ENCODE measurements at places on chromosomes 5 and 9. TPM values are rescaled to one million over a fixed set of nuclear protein-coding genes. Genes with fewer than 3 reads are reported as not detected.

DNA sequence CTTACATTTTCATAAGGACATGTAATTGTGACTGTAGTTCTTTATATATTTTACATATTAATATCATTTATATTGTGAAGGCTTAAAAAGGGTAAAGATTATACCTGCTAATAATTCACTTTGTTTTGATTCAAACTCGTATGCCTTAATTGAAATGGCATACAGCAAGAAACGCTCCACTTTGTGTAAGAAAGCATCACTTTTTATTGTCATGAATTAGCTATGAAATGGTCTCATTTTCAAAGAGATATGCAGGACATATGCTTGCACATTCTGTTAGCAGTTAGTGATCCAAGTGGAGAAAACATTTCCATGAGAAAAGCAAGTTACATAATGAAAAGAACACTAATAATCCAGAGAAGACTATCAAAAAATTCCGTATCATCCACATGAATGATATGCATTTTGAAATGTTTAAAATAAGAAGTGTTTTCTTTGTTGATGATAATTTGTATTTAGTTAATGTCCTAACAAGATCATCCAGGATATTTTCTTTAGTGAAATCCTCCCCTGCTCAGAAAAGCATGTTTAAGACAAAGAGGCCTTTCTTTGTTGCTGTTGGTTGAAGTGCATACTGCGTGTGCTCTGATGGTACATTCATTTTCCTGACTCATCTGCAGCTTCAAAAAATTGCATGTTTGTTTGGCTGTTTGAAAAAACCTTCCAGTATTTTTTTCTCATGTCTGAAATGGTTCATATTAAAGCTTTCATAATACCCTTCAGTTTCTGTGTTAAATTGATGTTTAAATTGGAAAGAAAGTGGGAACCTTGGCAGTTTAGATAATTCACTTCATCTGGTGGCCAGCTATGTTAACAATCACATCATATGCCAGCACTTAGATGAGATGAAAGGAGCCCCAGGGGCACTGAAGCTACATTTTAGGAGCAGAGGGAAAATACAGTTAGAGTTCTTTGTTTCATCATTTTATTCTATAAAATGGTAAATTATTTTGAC, 242.2 kb downstream of the CSNK1G3 start:
- DNase-seq, result no peak

GRCh38 chr5:99911971-99912370, 623.2 kb upstream of the FAM174A start:
- DNase-seq, result no peak

GRCh38 chr5:31291323-31291854, 97.9 kb downstream of the CDH6 start:
- DNase-seq, result no peak

- no peak for DNase-seq
These were observed 15.8 kb upstream of the SLC35D2 start for GRCh38 chr9:96399325-96399633.

SPINK1 gene
- not detected for total RNA-seq

LMX1B gene
- not detected for total RNA-seq
